ENCODE measurements at places on chromosomes 1 and 21. TPM values are rescaled to one million over a fixed set of nuclear protein-coding genes. Genes with fewer than 3 reads are reported as not detected.

DNA sequence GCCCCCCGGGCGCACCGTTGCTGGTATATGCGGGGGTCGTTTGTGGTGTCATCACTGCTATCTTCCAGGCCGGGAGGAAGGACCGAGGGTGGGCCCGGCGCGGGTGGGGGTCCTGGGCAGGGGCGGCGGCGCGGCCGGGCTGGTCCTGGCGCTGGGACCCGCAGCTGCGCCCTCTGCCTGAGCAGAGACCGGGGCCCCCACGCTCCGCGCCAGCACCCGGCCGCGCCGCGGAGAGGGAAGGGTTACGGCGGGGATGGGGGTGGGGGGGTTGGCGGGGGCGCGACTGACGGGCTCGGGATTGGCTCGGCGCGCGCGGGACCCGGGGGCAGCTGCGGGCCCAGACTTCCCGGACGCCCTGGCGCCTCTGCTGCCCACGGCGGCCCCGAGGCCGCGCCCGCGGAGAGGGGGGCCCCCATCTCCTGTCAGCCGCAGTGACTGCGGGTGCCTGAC, 13.8 kb upstream of the SAMD11 start:
- peaks cover 67% of the 10 kb centered on the region for H3K27me3 ChIP-seq
- H3K27ac ChIP-seq, result no peak overlapping the region
- no peak overlapping the region for H3K4me3 ChIP-seq
- peaks cover 17% of the 10 kb centered on the region for H3K4me1 ChIP-seq
- DNase-seq, result no peak

The DCST1 gene
- not detected for total RNA-seq

The BRDT gene
- not detected for total RNA-seq

DNA sequence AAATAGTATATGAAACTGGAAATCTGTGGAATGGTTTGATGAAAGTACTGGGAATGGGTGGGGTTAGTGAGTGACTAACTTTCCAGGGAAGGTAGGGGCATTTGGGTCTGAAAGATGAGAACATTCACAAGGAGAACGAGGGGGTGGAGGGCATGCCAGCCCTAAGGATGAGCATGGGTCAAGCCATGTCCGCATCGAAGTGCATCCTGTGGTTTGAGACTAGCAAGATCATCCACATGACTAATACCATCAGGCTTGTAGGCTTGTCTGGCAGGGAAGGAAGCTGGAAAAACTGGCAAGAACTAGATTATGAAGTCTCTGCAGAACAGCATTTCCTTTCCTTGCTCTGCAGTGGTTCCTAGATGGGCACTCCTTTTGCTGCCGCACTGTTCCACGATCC, 70.4 kb upstream of the UBE2U start:
- H3K27ac ChIP-seq, result no peak overlapping the region
- no peaks in the 10 kb centered on the region for H3K4me1 ChIP-seq
- H3K36me3 ChIP-seq, result no peaks in the 10 kb centered on the region
- peaks cover 10% of the 10 kb centered on the region for H3K27me3 ChIP-seq
- no peak for DNase-seq

The SLC44A5 gene
- 0.23 TPM for total RNA-seq

- no peaks in the 10 kb centered on the region for H3K27me3 ChIP-seq
- peaks cover 8% of the 10 kb centered on the region for H3K36me3 ChIP-seq
- no peak overlapping the region for H3K4me3 ChIP-seq
- no peak for DNase-seq
- peaks cover 33% of the 10 kb centered on the region for H3K4me1 ChIP-seq
These were observed 38.7 kb downstream of the RUNX1 start for GRCh38 chr21:35010447-35010846.

The DPYD gene
- total RNA-seq, result 31.4 TPM

The LAMC2 gene
- total RNA-seq, result not detected

DNA sequence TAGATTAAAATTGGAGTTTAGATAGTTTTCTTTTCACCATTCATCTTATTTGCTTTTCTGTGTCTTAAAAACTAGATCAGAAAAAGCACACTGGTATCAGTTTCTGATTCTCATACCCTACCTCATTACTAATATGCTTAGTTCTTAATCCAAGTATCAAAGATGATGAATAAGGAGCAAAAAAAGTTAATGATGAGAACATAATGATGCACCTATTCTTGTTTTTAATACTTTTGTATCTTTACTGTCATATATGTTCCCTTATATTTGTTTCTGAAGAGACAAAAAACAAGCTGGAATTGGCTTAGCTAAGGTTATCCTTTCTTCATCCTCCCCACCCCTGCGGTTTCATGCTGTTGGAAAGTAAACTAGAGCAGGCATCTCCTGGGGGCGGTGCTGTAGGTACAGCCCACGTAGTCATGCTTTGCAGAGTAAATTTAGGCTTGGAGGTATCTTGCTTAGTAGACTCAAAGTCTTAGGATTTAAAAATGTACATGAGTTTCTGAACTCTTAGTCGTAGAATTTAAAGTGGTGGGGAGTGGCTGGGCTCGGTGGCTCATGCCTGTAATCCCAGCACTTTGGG, 16.4 kb downstream of the CNIH4 start:
- peaks cover 79% of the 10 kb centered on the region for H3K36me3 ChIP-seq
- H3K4me1 ChIP-seq, result peaks cover 64% of the 10 kb centered on the region
- H3K27ac ChIP-seq, result no peak overlapping the region
- DNase-seq, result no peak

GRCh38 chr1:93623875-93624274, 57.8 kb downstream of the BCAR3 start:
- H3K36me3 ChIP-seq, result no peaks in the 10 kb centered on the region
- no peak for DNase-seq
- peaks cover 5% of the 10 kb centered on the region for H3K4me1 ChIP-seq
- H3K4me3 ChIP-seq, result no peak overlapping the region
- H3K27ac ChIP-seq, result no peak overlapping the region
- H3K27me3 ChIP-seq, result peaks cover 24% of the 10 kb centered on the region

- no peak overlapping the region for H3K27ac ChIP-seq
- no peak overlapping the region for H3K4me3 ChIP-seq
- no peaks in the 10 kb centered on the region for H3K4me1 ChIP-seq
- no peak for DNase-seq
- no peaks in the 10 kb centered on the region for H3K27me3 ChIP-seq
- H3K36me3 ChIP-seq, result no peaks in the 10 kb centered on the region
These were observed 40.3 kb downstream of the RPE65 start for GRCh38 chr1:68409426-68409825.

DNA sequence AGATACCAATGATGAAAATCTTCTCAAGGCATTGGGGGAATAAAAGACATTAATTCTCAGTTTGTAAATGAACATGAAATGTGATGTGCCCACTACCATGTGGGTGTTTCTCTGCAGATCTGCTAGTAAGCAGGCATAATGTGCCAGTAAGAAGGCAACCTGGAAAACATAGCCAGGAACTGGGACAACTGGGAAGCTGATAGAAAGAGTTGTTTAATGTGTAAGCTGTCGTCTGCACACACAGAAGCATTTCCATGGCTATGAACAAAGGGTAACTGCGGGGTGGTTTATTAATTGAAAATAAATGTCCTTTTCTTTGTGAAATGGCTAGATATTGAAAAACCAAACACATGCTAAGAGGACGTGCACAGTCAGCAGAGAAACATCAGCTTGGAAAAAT, 52.0 kb downstream of the ZC3H11B start:
- no peaks in the 10 kb centered on the region for H3K27me3 ChIP-seq
- H3K4me1 ChIP-seq, result no peaks in the 10 kb centered on the region

The LRIG2 gene
- 13.6 TPM for total RNA-seq

GRCh38 chr1:168430321-168430720, 113.5 kb downstream of the XCL2 start:
- H3K36me3 ChIP-seq, result no peaks in the 10 kb centered on the region
- peaks cover 3% of the 10 kb centered on the region for H3K27me3 ChIP-seq
- H3K4me1 ChIP-seq, result peaks cover 7% of the 10 kb centered on the region
- peak; percentile 36 for DNase-seq
- H3K4me3 ChIP-seq, result no peak overlapping the region

The F11R gene
- 14.0 TPM for total RNA-seq

The RNF2 gene
- total RNA-seq, result 24.9 TPM

DNA sequence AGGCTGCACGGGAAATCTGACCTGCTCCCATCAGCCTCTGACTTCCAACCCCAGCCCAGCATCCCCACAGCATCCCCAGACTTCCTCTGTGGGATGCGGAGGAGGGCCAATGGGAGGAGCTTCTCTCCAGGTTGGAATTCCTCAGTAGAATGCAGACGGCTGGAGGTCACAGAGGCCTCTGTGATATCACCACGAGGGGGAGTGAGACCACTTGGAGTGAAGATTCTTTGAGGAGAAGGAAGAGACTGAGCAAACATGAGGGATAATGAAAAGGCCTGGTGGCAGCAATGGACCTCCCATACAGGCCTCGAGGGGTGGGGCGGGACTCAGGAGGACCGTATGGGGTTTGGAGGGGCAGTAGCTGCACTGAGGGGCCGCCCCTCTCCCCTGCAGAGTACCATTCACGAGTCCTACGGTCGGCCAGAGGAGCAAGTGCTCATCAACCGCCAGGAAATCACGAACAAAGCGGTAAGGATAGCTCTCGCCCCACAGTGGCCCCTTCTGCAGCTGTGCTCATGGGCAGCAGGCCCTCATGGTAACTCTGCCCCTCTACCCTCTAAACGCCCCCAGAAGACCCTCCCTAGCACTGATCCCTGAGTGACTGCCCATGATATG, at the start of gene CATSPER4:
TSS of gene CATSPER4 (plus strand) at position 230 of the 615 bp plus-strand sequence. CDS start at position 256, 26 bp downstream.
- peaks cover 8% of the 10 kb centered on the region for H3K27me3 ChIP-seq
- H3K4me3 ChIP-seq, result no peak within 1 kb of the TSS
- H3K27ac ChIP-seq, result no peak within 1 kb of the TSS
- no peak for DNase-seq

DNA sequence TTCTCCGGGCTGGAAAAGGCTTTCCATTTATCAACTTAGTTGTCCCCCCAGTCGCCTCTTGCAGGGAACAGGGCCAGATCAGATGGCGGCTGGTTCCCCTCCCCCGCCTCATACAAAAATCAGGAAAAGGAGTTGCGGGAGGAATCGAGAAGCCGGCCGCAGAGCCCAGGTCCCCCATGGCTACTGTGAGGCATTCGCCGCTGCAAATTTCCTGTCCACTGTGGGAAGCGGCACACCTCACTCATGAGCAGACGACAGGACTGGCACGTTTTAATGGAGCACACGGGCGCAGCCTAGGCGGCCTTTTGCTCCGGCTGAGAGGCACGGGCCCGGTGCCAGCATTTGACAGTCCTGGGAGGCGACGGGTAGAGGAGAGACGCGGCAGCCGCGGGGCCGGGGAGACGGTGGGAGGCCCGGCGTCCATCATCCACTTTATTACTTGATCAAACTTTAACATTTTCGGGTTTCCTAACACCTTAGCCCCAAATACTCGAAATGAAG, 1.1 kb downstream of the GNG4 start:
- no peak overlapping the region for H3K27ac ChIP-seq
- H3K36me3 ChIP-seq, result peaks cover 6% of the 10 kb centered on the region
- DNase-seq, result no peak

DNA sequence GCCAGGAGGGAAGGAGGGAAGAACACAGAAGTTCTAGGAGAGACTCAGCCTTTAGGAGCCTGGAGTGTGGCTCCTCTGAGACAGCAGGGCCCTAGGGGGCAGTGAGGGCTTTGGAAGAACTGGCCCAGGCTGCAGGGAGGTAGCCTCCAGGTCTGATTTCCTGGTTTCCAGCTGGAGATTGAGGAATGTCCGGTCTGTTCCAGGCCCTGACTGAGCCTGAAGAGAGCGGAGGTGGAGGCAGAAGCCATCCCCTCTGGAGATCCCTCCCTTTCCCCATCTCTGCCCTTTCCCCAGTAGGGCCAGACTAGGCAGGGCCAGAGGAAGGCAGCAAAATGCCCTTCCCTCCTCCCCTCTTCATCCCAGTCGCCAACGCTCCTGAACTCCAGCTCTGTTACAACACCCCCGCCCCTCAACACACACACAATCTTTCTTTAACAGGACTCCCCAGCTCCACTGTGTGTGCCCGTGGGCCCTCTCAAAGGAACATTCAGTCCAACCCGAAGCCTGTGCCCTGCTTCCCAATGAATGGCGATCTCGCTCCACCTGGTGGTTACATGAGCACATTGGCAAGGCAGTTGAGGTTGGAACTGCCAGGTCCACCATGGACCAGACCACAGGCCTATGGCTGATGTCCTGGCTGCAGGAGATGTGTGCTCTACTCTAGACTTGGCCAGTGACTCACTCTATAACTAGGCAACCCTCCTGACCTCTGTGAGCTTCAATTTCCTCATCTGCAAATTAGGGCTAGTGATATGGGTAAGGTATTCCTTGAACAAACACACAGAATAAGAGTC, 32.0 kb downstream of the MAP7D1 start:
- no peaks in the 10 kb centered on the region for H3K36me3 ChIP-seq
- DNase-seq, result peak; percentile 89
- no peak overlapping the region for H3K4me3 ChIP-seq
- no peaks in the 10 kb centered on the region for H3K27me3 ChIP-seq
- H3K27ac ChIP-seq, result peak overlapping the region; percentile 37
- H3K4me1 ChIP-seq, result peaks cover 4% of the 10 kb centered on the region

Data from activated CD8-positive, alpha-beta memory T cell treated with anti-CD3 and anti-CD28 coated beads, Interleukin-2, amount 10 ng/mL, durations not matched to agents 7 days and 5 days (primary cell).